ENCODE measurements at places on chromosomes 6 and 20. TPM values are rescaled to one million over a fixed set of nuclear protein-coding genes. Genes with fewer than 3 reads are reported as not detected.

The LINC00237 gene
- total RNA-seq = not detected

DNA sequence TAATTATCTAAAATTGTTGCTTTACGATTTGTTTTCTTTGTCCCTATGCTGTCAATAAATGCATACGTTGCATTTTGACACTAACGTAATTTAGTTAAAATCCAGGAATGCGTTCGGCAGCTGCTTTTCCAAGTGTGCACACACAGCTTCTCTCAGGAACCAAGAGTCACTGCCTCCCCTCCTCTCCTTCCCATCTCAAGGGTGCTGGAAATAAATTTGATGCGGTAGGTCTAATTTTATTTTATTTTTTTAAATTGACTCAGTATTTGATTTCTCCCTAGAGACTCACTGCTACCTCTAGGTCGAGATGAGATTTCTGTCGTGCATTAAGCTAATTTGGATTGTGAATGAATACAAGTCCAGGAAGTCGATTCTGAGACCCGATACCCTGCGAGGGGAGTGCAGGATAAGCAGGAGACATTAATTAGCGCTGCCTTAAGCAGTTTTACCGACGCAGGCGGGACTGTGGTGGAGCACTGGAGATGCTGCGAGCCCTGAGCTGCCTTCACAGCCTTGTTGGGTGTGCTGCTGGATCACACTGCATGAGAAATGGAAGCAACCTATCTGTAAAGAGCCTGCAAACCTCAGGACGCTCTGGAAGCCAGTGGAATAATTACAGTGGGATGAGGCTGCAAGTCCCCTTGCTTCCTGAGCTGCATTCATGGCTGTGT lies 381.2 kb downstream of the C6orf118 start:
- DNase-seq = no peak

- no peak for DNase-seq
Measured at GRCh38 chr6:86723729-86724128, 213.6 kb upstream of the HTR1E start.

- DNase-seq = no peak
Measured at GRCh38 chr6:37555040-37555781, 55.5 kb upstream of the CCDC167 start.

DNA sequence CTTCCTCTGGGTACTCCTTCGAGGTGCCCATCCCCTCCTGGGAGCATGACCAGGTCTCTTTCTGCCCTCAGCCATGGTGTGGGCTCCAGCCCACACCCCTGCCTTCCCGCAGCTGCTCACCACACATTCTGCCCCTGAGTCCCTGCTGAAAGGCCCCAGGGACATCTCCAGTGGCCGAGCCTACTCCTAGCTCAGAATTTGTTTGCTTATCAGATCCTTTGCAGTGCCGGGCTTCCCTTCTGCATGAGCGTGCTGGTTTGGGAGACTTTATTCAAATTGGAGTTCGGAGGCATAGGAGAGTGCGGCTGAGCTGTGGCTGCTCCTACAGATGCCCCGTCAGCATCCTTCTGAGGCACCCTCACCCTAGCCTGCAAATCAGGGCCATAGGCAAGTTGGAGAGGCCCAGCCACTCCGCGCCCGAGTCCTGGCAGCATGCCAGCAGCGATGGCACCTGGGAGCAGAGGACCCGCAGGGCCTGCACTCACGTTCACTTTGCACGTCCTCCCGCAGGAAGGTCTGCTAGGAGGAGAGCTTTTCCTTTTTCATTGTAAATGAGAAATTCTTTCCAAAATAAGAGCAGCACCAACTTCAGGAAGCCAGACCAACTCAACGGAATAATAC lies 327.3 kb downstream of the QKI start:
- DNase-seq = no peak

GRCh38 chr20:53905019-53905819 lies 165.2 kb downstream of the BCAS1 start:
- peak; percentile 17 for DNase-seq

All from suprapubic skin (tissue), 4 donors.